ENCODE measurements at places on chromosomes 11 and 22.

GRCh38 chr11:37142591-37142990 lies 544.6 kb upstream of the RAG2 start:
- no peak for DNase-seq

- DNase-seq = peak; percentile 8
Measured at GRCh38 chr11:77309401-77310085, 8.1 kb upstream of the GDPD4 start.

DNA sequence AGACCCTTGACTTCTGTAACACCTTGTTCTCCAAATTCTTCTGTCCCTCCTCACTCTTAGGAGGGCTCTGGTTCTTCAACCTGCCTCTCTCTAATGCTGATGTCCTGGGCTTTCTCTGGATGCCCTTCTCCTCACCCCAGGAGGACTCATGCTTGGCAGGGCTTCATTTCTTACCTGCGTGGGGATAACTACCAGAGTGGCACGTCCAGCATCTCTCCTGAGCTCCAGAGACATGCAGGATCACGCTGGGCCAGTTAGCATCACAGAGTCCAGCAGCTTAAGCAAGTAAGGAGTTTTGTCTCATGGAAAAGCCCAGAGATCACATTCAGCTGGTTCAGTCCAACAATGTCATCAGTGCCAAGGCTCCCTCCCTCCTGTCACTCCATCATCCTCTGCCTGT lies 36.4 kb downstream of the RTL6 start:
- no peak for DNase-seq

DNA sequence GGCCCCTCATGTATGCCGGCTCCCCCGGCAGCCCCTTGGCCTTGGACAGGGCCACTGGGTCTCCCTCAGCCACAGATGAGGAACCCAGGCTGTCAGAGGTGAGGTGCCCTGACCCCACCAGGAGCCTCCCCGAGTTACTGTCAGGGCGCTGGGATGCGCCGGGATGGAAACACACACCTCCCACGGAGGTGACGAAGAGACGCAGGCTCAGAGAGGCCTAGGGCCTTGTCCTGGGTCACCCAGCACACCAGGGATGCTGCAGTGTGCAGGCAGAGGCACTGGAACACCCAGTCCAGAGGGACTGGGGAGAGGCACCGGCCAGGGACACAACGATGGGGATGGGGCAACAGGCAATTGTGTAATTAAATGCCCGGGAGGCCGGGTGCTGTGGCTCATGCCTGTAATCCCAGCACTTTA lies 81.2 kb upstream of the PRR5 start:
- no peak for DNase-seq

DNA sequence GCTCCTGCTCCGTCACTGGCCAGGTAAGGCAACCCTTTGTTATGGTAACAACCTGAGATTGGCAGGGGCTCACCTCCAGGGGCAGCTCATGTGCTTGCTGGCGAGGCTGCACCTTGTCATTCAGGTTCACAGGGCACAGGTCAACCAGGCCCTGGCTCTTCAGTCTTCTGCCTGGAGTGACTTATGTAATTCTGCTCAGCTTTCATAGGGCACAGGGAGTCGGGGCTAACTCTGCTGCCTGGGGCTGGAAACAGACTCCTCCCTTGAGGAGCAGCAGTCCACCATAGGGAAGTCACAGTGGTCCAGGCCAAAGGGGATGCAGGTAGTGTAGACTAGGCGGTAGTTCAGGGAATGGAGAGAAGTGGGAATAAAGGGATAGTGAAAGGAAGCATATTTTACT lies 1.5 kb upstream of the MIF start:
- no peak for DNase-seq

All from fibroblast of skin of right quadriceps (primary cell).